ENCODE measurements at places on chromosomes 3 and 15. TPM values are rescaled to one million over a fixed set of nuclear protein-coding genes. Genes with fewer than 3 reads are reported as not detected.

The PPARG gene
- total RNA-seq = 4.4 TPM

GRCh38 chr15:67542420-67543347, at the start of gene MAP2K5:
Gene MAP2K5 (plus strand): TSS chr15:67542703. CDS start chr15:67543336, 633 bp downstream.
- H3K4me1 ChIP-seq = peaks cover 8% of the 10 kb centered on the region
- no peaks in the 10 kb centered on the region for H3K27me3 ChIP-seq
- peak within 1 kb of the TSS; percentile 77 for H3K27ac ChIP-seq
- H3K4me3 ChIP-seq = peak within 1 kb of the TSS; percentile 95

The FSTL1 gene
- 1,010 TPM for total RNA-seq

DNA sequence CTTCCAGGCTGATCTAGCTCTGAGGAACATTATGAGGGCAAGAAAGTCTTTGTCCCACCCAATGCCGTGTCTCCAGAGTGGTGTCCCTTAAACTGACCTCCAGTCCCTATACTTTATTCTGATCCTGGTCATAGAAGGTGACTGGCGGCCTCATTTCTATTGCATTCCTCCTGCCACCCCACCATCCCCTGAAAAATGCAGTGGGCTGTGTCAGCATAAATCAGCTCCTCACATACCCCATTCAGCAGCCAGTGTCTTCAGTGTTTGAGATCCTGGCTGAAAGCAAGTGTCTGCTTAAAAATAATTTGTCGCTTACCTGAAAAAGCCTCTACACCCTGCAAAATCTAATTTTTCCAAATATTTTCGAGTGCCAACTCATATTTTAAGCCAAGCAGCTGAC, 346.1 kb downstream of the FEZF2 start:
- H3K36me3 ChIP-seq = no peaks in the 10 kb centered on the region
- DNase-seq = no peak
- no peak overlapping the region for H3K27ac ChIP-seq

- H3K4me3 ChIP-seq = no peak overlapping the region
- no peaks in the 10 kb centered on the region for H3K27me3 ChIP-seq
- peaks cover 46% of the 10 kb centered on the region for H3K4me1 ChIP-seq
- H3K36me3 ChIP-seq = no peaks in the 10 kb centered on the region
- H3K27ac ChIP-seq = no peak overlapping the region
Measured at GRCh38 chr15:68385671-68386586, 46.0 kb downstream of the ITGA11 start.

DNA sequence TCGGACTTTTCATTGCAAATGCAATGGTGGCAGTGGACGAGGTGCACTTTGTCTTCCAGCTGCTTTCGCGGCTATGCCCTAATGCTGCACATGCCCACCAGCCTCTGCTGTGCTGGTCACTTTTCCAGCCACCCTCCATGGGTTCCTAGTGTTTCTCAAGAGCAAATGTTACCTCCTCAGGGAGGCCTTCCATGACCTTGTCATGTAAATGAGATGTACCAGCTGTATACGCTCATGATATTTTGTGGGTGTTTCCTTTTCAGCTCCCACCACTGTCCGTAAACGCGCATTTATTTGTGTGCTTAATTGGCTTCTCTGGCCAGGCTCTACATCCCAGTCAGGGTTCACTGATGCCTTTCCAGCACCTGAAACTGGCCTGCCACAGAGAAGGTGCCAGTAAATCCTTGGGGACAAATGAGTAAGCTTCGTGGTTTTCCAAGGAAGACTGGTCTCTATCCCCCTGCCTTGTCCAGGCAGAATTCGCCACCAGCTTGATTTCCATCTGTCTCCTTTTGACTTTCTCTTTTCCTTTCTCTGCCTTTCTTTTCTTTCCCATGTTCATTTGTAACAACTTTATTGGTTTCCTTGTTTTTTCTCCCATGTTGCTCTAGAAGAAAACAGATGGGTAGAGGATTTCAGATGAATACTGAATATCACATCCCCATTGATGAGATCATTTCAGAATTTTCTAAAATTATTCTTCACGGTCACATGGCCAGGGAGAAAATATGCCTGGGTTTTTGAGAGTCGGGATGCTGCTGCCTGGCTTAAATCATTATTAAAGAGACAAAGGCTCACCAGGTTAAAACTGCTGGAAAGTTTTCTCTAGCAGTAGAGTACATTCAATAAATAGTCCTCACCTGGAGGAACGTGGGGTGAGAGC, 82.5 kb downstream of the CHST2 start:
- no peaks in the 10 kb centered on the region for H3K27me3 ChIP-seq
- no peak overlapping the region for H3K4me3 ChIP-seq
- no peak overlapping the region for H3K27ac ChIP-seq
- no peak for DNase-seq

DNA sequence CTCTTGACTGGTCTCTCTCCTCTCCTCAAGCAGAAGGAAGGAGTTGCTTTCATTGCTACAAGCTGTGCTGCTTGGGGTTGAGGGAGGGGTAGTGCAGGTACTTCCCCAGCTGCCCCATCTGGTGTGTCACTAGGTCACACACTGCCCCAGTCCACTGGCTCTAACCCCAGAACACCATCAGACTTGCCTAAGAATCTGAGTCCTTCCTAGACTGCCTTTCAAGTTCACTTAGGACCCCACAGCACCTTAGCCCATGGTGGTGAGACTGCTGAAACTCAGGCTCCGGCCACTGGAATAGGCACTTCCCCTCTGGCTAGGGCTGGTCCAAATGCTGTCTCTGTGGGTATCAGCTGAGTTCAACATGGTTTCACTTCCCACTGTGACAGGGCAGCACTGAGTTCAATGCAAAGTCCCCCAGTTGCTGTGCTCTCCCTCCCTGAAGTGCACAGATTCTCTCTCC, 279.7 kb upstream of the GOLGA6L4 start:
- no peaks in the 10 kb centered on the region for H3K36me3 ChIP-seq
- H3K4me3 ChIP-seq = no peak overlapping the region
- no peaks in the 10 kb centered on the region for H3K4me1 ChIP-seq

The SYNPR gene
- total RNA-seq = not detected

The PLSCR5 gene
- not detected for total RNA-seq

DNA sequence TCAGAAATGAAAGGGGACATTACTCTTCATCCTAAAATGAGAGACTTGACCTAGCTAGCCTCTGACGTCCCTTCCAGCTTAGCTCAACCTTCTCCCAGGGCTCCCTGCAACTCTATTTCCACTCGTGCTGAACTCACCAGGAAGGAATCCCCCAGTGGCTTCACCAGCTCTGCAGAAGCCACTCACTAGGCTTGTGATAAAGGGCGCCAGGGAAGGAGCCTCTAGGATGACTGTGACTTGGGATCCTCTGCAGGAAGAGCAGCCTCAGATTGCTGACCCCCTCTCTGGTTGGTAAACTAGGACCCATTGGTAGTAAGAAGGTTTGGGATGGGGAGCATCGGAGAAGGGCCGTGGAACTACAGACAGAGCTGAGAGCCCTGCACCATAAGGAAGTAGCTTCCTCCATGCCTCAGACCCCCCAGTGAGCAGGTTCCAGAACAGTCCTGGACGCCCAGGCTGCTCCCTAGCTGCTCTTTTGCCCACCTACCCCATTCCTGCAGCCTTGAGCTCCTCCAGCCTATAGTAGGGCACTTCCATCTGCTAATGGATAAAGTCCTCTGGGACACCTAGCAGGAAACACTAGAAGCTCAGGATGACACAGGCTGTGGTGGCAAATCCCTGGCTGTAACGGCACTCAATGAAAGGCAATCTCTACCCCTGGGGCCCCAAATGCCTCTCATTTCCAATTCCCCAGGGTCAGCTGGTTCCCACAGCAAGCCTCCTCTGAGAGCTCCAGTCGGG, 26.0 kb downstream of the PLA2G4F start:
- H3K4me3 ChIP-seq = no peak overlapping the region
- H3K27me3 ChIP-seq = peaks cover 37% of the 10 kb centered on the region
- H3K36me3 ChIP-seq = no peaks in the 10 kb centered on the region

- no peaks in the 10 kb centered on the region for H3K27me3 ChIP-seq
- peak; percentile 82 for DNase-seq
Measured at GRCh38 chr15:91627473-91628278, 225.8 kb upstream of the SLCO3A1 start.

- H3K4me1 ChIP-seq = no peaks in the 10 kb centered on the region
- H3K4me3 ChIP-seq = no peak overlapping the region
- no peak for DNase-seq
- H3K27ac ChIP-seq = no peak overlapping the region
Measured at GRCh38 chr3:41525303-41526064, 326.2 kb downstream of the CTNNB1 start.

GRCh38 chr3:27360113-27361078, 8.8 kb downstream of the NEK10 start:
- H3K36me3 ChIP-seq = no peaks in the 10 kb centered on the region
- peak; percentile 3 for DNase-seq
- H3K4me3 ChIP-seq = no peak overlapping the region
- H3K4me1 ChIP-seq = peaks cover 8% of the 10 kb centered on the region
- no peaks in the 10 kb centered on the region for H3K27me3 ChIP-seq

The MAPK6 gene
- 96.6 TPM for total RNA-seq

The MYRIP gene
- total RNA-seq = 0.07 TPM

DNA sequence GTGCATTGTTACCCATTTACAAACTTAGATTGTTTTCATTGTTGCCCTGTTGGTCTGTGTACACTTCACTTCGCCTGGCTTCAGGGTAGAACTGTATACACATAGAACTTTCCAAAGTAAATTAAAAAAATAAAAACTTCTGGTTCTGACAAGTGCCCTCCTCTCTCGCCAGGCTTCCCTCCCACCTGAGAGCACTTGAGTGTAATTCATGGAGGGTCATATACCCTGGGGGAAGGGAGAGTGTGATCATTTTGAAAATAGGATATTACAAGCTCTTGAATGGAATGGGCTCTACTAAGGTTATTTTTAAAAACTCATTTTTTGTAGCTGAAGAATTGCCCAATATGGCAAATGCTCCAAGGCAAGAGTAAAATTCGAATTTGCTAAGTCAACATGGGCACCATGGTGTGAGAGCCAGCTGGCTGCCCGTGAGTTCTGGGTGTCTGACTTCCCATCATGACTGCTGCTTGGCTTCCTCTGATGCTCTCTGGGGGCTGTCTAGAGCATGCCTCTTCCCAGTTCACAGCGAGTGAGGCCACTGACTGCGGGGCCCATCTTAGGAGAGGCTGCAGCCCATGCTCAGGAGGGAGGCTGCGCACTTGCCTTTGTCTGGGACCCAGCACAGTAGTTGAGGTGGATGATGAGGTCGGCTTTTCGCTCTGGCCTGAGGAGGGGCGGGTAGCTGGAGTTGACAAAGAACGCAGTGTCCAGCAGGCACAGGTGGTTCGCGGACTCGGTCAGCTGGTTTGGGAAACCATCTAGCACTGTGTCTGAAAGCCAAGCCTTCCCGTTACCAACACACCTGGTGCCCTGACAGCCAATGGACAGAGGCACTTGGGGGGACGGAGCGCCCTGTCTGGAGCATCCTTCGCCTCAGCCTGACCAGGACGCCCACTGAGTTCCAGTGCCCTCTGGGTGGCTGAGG, 13.1 kb upstream of the EHD4 start:
- no peak overlapping the region for H3K27ac ChIP-seq
- H3K4me3 ChIP-seq = no peak overlapping the region
- peaks cover 4% of the 10 kb centered on the region for H3K4me1 ChIP-seq
- H3K27me3 ChIP-seq = peaks cover 8% of the 10 kb centered on the region
- no peak for DNase-seq
- no peaks in the 10 kb centered on the region for H3K36me3 ChIP-seq

DNA sequence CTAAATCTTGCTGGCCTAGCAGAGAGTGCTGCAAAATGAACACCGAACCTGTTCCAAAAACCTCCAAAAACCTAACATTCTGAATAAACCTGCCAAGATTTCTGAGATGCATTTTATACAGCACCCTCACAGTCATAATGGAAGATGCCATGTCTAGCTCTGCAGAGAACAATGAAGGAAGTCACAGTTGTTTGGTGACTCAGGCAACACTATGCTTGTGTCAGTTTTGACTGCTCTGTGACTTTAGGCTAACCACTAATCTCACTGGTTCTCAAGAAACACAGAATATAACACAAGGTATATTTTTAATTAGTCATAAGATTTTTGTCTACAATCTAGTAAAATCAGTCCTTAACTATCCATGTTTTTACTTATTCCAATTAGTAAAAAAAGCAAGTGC, 606.6 kb downstream of the TBL1XR1 start:
- H3K27me3 ChIP-seq = no peaks in the 10 kb centered on the region
- no peak overlapping the region for H3K4me3 ChIP-seq
- no peaks in the 10 kb centered on the region for H3K36me3 ChIP-seq
- DNase-seq = no peak

DNA sequence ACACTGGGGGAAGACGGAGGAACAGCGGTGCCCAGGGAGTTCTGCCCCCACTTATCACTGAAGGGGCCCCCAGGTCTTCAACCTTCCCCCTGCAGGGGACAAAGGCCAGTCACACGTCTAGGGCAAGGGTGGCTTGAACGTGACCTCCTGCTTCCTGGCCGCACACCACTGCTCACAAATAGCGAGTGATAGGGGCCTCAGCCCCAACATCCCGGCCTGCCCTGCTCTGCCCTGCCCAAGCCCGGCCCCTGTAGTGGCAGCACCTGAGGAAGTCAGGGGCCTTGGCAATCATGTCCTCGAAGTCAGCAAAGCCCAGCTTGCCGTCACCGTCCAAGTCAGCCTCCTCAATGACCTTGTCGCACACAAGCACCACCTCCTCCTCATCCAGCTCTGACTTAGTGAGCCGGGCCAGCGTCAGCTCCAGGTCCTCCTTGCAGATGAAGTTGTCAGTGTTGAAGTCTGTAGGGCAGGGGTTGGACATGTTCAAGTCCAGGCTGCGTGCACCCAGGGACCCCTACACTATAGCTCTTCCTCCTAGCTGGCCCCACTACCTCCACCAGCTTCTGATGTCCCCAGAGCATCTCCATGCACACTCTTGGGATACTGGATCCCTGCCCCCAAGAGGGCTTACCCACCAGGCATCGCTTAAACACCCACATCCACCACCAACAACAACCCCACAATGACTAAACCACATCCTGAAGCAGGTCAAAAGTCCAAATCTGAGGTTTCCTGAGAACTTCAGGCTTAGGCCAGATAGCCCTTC, 13.3 kb downstream of the SH2D7 start:
- peaks cover 5% of the 10 kb centered on the region for H3K4me1 ChIP-seq
- H3K27me3 ChIP-seq = peaks cover 2% of the 10 kb centered on the region
- no peak overlapping the region for H3K27ac ChIP-seq
- no peak overlapping the region for H3K4me3 ChIP-seq

DNA sequence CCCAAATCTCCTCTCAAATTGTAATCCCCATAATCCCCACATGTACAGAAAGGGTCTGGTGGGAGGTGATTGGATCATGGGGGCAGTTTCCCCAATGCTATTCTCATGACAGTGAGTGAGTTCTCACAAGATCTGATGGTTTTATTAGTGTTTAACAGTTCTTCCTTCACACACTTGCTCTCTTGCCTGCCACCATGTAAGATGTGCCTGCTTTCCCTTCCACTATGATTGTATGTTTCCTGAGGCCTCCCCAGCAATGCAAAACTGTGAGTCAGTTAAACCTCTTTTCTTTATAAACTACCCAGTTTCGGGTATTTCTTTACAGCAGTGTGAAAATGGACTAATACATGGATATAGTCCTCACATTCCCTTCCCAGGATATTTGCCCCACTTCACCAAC, 126.7 kb upstream of the SPATA12 start:
- no peak overlapping the region for H3K27ac ChIP-seq
- no peak for DNase-seq
- H3K27me3 ChIP-seq = no peaks in the 10 kb centered on the region
- no peaks in the 10 kb centered on the region for H3K36me3 ChIP-seq

The SPSB4 gene
- total RNA-seq = 0.94 TPM

The CCR8 gene
- not detected for total RNA-seq
